ENCODE measurements at places on chromosomes 2 and 18.
A peak's percentile ranks its signal among the peaks of the same experiment; 100 is the strongest.

GRCh38 chr2:62787386-62787785 lies 81.9 kb downstream of the EHBP1 start:
- DNase-seq, result no peak

DNA sequence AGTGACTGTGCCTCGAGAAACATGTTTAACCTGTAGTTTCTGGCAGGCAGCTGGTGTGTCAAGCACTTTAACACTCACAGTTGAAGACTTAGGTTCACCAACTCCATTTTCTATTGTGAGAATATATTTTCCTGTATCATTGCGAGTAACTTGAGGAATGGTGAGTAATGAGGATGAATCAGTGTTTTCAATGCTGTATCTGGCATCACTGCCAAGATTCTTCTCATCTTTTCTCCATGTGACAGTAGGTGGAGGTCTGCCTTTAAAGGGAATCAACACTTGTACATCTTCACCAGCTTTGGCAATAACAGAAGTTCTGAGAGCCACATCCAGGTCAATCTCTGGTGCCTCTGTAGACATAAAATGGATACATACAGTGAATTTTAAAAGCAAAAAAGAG lies 72.8 kb downstream of the PLEKHA3 start:
- DNase-seq, result no peak

- DNase-seq, result no peak
These were observed 78.4 kb downstream of the TRIM43 start for GRCh38 chr2:95670167-95670566.

GRCh38 chr2:203490391-203490790 lies 44.7 kb downstream of the RAPH1 start:
- DNase-seq, result no peak

GRCh38 chr2:218331745-218332144 lies 24.9 kb upstream of the CATIP start:
- DNase-seq, result no peak

GRCh38 chr2:33205693-33206434 lies 259.1 kb downstream of the LTBP1 start:
- no peak for DNase-seq

GRCh38 chr2:215395687-215396460 lies 40.0 kb downstream of the FN1 start:
- DNase-seq, result no peak

- DNase-seq, result no peak
These were observed 39.2 kb downstream of the TRIP12 start for GRCh38 chr2:229882583-229882982.

DNA sequence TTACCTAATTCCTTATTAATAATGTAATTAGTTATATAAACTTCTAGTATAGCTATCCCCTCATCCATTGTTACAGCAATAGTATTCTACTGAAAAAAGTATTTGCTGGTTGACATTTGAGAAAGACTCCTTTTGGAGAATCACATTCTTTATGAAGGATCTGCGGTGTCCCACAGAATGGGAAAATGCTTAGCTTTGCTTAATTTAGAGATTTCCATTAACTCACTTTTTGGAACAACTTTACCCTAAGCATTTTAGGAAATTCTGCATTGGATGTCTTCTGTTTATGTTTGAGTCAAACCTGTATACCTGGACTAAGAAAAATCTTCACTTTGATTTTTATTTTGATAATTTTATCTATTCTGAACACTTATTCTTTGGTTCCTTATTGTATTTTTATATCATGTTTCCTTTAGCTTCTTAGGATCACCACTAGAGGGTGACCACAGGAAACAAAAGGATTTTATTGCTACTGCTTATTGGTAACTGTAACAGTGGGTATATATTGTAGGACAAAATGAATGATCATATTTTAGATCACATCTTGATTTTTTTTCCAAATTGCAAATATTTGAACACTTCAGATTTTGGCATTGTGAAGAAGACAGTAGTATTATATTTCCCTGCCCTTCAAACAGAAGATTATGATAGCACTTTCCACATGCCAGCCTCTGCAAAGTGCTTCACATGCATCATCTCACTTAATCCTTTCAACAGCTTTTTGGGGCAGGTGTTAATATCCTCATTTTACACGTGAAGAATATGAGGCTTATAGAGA lies 79.6 kb downstream of the MIB1 start:
- no peak for DNase-seq

GRCh38 chr2:159131914-159132281 lies 154.6 kb downstream of the WDSUB1 start:
- DNase-seq, result no peak

- no peak for DNase-seq
These were observed 172.3 kb downstream of the SMAD7 start for GRCh38 chr18:48778344-48779011.

DNA sequence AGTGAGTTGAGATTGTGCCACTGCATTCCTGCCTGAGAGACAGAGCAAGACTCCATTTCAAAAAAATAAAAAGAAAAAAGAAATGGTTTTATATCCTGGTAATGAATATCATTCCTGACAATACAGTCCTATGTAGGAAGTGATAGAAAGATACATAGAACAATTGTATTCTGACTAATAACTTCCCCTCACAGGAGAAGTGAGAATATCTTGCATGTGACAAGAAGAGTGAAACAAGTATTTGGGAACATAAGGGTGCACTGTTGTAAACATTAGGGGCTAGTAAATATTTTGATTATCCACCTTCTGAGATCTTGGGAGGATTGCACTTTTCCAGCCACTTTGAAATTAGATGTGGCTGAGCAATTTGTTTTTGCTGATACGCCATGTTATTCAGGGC lies 40.7 kb downstream of the KLHL14 start:
- no peak for DNase-seq

DNA sequence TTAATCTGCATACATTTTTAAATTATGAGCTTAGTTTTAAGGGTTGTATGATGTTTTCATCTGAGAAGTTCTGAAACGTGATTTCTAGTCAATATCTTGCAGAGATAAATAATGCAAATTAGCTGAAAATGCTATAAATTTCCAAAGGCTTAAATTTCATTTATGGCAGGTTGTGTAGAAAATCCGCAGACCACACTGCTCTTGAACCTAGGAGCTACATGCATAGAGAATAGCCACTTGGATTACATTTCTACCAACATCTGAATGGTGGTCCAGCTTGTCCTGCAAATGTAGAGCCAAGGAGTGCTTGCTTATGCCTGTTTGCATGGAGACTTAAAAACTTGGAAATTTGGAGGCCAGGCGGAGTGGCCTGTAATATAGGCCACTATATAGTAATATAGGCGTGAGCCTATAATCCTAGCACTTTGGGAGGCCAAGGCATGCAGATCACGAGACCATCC lies 6.8 kb downstream of the MAT2A start:
- no peak for DNase-seq

DNA sequence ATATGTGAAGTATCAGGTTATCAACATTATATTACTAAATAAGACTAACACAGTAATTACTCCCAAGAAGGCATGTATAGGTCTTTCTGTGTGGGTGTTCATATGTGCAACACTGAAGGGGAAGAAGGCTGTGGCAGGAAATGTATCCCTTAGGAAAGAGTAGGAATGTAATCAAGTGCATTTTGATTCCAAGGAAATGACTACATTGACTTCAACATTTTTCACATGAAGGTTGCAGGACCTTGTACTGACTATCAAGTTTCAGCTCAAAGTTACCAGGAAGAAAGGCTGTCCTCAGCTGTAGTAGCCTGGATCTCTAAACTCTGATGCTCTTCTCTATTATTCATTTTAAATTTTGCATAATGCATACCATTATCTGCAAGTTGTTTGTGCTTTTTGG lies 680.8 kb downstream of the NYAP2 start:
- DNase-seq, result no peak

- no peak for DNase-seq
These were observed 55.0 kb downstream of the PKDCC start for GRCh38 chr2:42102591-42103450.

DNA sequence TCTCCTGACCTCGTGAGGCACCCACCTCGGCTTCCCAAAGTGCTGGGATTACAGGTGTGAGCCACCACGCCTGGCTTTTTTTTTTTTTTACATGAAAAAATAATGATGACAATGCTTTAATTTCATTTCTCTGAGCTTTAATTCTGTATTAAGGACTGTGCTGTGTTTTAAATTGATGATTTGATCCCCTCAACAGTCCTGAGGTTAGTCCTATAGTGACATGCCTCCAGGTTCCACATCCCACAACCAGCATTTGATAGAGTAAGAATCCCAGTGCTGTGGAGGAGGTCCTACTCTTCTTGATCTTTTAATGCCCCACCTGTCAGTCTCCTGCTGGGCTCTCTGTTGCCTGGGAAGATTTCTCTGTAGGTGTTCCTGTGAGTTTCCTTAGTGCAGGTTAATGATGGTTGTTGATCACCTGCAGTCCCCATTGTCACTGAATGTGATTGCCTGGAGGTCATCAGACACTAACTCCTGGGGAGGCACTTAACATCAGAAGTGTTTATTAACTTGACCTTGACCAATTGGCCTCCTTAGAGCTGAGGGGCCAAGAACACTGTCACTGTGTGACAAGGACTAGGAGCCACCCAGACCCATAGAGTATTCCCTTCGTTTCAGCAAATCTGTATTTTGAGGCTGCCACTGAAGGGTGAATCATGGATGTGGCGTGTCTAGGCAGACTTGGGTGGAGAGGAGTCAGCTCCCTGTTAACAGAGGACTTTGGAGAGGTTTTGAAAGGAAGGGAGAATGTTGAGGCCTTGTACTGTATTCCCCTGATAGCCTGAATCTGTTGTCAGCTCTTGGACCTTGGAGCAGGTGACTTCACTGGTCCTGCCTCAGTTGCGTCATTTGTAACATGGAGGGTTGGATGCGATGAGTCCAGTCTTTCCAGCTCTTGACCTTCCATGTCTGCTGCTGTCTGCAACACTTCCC lies 11.5 kb downstream of the ASAP2 start:
- no peak for DNase-seq

DNA sequence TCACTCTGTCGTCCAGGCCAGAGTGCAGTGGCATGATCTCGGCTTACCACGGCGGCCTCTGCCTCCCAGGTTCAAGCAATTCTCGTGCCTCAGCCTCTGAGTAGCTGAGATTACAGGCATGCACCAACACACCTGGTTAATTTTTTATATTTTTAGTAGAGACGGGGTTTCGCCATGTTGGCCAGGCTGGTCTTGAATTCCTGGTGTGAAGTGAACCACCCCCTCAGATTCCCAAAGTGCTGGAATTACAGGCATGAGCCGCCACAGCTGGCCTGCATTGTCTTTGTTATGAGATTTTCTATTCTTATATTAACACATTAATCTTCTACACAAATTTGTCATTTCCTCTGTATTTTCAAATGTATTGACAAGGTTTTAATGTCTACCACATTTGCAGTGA lies 75.2 kb downstream of the SEPTIN10 start:
- no peak for DNase-seq

DNA sequence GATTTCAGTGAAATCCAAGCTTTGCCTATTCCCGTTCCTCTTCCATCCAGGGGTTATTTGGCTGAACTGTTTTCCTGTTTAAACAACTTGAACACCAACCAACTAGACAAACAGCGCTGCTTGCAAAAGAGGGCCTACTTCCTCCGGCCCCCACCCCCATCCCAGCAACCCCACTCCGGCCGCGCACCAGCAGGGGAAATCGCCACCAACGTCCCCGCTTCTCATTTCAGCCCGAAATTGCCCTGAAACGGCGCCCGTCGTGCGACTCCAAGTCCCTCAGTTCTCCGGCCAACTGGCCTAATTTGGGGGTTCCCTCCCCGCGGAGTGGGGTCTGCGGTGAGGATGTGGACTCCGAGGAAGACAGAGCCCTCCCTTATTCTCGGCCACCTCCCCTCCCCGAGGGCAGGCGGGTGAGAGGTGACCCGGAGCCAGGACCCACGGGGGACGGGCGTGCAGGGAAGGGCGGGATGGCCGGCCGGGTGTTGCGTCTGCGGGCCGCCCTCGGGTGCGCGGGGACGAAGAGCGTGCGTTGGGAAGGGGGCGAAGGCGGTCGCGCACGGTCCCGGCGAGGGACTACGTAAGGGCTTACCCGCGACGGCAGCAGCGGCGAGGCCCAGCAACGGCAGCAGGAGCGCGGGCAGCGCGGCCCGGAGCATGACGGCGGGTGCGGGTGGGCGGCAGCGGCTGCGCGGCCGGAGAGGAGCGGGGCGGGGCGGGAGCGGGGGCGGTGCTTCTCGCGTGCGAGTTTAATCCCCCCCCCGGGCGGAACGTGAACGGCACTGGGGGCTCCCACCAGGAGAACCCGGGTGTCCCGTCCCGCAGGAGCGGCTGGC lies at the start of gene CD302:
CD302 (minus strand) TSS at position 666 of the 833 bp plus-strand sequence; CDS start at position 656, 10 bp downstream.
- DNase-seq, result peak; percentile 4

- DNase-seq, result no peak
These were observed 176.0 kb upstream of the COL3A1 start for GRCh38 chr2:188798159-188798558.

DNA sequence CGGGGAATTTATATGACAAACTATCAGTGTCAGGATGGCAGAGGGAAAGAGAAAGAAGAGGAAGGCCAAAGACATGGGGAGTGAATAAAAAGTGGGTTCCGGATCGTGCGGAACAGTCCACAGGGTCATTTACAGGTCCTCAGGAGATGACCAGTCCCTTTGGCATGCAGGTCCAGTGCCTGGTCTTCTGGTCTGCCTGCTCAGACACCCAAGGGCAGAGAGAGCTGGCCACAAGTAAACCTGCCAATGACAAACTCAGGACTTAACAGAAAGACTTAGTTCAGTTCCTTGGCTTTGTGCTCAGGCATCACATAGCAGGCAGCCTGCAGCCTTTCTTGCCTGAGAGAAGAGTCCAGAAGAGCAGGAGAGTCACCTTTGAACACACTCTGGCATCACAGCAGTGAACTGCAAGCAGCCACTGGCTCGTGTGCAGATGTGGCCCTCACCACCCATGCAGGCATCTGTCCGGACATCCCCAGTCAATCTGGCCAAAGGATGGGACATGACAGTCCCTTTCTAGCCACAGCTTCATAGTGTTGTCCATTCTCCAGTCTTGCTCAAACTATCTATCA lies 14.0 kb downstream of the TMEM127 start:
- DNase-seq, result no peak

- no peak for DNase-seq
These were observed 313.2 kb upstream of the ETAA1 start for GRCh38 chr2:67083951-67084350.

- DNase-seq, result peak; percentile 43
These were observed 142.8 kb downstream of the NDUFA10 start for GRCh38 chr2:239882331-239882732.

DNA sequence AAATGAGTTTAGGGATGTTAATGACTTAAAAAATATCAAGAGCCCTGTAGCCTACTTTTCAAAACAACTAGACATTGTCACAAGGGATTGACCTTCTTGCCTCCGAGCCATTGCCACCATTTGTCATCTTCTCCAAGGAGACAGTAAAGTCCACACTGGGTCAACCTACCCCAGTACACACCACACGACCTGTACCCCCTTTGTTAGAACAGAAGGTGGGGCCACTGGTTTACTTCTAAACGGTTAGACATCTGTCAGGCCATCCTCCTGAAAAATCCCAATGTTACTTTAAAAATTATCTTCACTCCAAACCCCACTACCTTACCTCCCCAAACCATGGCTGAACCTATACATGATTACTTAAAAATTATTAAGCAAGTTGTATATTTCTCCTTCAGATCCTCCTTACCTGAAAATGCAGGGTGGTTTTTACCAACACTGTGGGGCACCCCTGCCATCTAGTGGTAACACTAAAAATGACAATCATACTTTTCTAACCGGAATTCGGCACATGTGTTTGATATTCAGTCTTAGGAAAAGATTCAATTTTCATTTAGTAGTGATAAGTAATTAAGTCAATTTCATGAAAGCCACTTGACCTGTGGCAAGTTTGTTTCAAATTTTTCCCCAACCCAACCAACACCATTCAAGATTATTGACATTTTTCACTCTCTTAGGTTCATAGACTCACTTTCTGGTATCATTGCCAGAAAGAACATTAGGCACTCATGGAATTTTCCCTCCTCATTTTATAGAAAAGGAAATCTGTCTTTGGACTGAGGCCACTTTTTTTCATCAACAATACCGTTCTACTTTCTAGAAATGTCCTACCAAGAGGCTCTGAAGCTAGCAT lies 265.3 kb upstream of the PKDCC start:
- no peak for DNase-seq
